ENCODE measurements at places on chromosomes 3 and 15.

DNA sequence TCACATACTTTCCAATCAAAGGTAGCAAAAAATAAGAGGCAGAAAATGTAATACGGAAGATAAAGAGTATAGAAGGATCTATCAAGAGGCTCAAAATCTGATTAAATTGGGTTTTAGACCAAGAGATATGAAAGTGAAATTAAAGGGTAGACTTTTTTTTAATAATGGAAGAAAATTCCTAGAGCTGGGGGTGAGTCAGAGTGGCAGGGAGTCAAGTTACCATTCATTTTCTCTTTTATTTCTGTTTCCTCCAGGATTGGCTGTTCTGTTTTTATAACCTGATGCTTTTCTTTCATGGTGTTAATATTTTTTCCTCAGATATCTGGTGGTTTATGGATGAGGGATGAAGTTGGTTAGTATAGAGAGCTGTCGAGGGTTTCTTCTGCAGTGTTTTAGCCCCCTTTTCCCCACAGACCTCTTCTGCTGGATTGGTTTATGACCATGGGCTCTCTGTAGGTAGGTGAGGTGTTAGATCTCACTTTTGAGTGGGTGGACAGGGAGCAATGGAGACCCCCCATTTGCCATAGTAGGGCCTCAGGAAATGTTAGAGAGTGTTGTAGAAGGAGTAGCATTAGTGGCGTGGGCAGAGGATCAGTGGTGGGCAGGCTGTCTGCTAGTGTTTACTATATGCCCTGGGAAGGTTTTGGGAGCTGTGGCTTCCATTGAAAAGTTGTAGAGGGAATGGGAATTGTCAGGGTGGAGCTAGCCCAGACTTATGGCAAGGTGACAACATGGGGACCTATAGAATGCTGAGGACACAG lies 201.6 kb upstream of the GOLGA6L4 start:
- no peak for DNase-seq

DNA sequence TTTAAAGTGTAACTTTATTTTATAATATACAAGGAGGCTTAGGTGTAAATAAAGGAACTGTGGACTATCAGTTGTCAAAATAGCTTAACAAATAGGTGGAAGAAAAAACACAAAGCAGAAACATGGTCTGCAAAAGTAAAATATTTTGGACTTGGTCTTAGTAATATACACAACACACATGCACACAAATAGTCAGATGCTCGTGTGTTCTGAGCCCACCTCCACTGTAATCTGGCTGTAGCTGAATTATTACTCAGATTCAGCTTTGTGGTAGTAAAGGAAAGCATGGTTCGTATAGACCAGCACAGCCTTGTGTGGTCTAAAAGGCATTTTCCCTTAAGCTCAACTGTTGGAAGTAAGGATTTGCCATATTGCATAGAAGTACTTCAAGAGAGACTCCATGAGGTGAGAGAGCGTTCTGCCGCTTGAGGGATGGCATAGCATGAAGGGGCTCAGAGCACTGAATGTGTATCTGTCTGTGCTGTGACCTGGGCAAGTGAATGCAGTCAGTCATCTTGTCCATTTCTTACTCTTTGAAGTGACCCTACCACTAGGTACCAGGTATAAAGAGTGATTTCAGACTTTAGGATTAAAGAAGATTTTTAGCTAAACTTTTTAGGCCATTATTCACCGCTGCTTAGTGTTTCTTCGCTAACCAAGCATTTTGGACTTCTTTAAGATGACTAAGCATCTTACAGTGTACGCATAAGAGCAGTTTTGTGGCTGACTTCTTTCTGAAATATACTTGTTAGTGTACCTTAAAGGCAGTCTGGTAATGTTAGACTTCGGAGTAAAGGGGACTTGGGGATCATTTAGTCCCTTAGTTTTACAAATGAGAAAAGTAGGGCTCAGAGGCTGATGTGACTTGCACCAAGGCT lies 15.2 kb downstream of the TPM1 start:
- no peak for DNase-seq

GRCh38 chr15:77504306-77504705 lies 83.6 kb downstream of the HMG20A start:
- DNase-seq: peak; percentile 92

DNA sequence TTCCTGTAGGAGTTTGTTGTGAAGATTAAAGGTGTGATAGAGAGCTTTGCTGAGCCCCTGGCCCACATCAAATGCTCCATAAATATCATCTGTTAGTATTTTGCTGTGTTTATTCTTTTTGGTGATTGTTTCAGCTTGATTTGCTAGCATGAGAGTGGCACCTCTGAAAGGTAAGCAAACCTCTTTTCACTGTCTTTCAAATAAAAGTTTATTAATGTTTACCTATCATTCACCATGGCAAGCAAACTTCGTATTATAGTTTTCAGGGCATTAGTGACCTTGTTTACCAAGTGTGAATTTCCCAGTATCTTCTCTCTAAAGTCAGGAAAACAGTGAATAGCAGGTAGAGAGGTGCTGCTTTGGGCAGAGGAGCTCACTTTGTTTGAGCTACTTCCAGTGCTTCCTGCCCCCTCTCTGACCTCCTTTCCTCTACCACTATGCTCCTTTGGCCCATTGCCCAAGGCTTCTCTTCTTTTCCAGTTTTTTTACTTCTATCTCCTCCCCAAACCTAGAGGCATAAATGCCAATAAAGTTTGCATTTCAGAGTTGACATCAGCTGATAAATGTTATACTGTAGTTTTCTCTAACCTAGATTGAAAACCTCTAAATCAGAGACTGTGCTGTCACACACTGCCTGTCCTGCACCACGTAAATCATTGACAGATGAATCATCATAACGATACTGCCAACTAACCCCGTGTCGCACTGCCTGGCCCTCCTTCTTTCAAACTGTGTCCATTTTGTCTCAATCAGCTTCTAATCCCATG lies 569.0 kb downstream of the TUSC7 start:
- no peak for DNase-seq

- no peak for DNase-seq
Observed at GRCh38 chr3:21043139-21043538, 707.9 kb downstream of the ZNF385D start.
